Mesenteric fat pad (tissue), 1 donor: ENCODE measurements at places on chromosomes 7 and 10. TPM values are rescaled to one million over a fixed set of nuclear protein-coding genes. Genes with fewer than 3 reads are reported as not detected.

DNA sequence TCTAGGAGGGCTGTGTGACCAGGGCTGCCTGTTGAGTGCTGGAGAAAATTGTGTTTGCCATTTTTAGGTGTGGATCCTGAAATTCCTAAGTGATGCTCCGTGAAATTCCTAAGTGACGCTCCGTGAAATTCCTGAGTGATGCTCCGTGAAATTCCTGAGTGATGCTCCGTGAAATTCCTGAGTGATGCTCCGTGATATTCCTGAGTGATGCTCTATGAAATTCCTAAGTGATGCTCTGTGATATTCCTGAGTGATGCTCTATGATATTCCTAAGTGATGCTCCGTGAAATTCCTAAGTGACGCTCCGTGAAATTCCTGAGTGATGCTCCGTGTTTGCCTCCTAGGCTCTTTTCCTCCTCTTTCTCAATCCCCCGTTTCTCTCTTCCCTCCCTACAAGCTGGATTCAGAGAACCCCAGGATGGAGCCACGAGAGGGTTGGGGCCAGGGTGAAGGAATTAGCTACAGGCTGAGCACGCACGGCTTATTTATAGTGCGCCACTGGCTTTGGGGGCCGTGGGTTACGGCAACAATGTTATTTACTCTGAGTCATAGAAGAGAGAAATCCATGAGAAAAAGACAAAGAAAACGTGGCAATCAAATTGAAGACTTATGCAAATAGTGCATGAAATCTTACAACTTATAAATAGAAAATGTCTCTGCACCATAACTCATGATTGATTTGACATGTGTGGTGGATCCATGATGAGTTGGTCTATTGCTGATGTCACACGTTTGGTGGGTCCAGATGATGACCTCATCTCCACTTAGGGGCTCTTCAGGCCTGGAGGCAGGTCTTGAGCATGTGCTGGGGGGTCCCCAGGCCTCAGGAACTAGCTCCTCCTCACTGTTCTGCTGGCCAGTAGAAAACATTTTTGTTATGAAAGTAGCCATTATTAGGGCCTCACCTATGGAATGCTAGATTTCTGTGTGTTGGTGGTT is 224.6 kb downstream of the WDR37 start:
- DNase-seq: no peak

GRCh38 chr10:35561715-35562114 is 43.4 kb upstream of the GJD4 start:
- DNase-seq: no peak

DNA sequence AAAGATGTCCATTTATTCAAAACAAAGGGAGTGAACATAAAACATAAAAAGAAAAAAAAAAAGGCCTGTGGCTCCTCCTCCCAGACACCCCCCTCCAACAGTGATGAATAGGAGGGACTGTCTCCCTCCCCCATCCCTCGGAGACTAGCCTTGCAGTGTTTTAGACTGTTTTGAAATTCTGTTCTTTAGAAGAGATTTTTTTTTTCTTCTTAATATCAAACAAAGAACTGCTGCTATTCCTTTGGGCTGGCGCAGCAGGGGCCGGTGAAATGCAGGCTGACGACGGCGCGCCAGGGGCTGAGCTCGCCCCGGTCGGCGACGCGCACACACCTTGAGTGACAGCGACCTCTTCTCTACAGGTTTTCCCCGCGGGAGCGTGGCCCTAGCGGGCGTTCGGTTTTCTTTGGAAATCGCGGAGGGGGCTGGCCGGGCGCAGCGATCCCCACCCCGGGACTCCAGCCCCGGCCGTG is at the start of gene LANCL2:
LANCL2 (plus strand) TSS at position 133 of the 470 bp plus-strand sequence. CDS start 689 bp downstream, outside the sequence.
- DNase-seq: no peak

The FAM241B gene
- 2.6 TPM for total RNA-seq

- DNase-seq: peak; percentile 90
These were observed 729 bp downstream of the DNAJB6 start for GRCh38 chr7:157337316-157338149.

The EBLN1 gene
- not detected for total RNA-seq

DNA sequence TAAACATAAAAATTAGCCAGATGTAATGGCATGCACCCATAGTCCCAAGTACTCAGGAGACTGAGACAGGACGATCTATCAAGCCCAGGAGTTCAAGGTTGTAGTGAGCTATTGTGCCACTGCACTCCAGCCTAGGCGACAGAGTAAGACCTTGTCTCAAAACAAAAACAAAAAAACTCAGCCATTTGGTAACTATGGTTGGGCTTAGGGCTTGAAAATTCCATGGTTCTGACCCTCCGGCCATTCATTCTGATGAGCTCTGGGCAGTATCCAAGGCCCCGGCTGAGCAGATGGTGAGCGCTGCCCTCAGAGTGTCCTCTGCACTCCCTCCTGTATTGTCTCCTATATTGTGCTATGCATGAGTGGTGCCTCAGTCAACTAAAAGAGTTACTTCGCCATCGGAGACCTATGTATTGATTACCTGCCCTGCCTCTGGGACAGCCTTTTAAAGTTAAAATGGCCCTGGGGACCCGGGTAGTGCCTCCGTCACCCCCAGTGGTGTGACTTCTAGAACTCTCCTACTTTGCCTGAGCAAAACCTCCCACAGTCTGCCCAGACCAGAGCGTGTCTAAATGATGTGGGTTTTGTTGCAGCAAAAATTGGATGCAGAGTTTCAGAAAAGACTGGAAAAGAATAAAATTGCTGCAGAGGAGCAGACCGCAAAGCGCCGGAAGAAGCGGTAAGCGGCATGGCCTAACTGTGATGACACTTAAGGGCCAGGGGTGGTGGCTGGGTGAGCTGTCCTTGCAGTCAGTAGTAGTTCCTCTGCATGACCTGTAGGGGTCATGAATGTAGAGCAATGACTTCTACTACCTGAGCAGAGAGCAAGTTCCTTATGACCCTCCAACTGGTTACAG is 8.1 kb downstream of the PRKRIP1 start:
- no peak for DNase-seq

DNA sequence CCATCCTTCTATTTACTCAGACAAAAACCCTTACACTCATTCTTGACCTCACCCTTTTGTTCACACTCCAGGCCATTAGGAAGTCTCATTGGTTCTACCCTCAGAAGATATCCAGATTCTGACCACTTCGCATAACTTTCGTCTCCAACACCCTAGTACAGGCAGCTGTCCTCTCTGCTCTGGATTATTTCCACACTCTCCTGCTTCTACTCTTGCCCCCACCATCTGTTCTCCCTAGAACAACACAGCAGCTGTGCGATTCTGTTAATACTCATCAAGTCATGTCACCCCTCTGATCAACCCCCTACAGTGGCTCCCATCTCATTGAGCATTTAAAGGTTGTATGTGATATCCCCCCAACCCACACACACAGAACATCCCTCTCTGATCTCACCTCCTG is 15.5 kb upstream of the TRIL start:
- DNase-seq: no peak

The NAT16 gene
- not detected for total RNA-seq

- DNase-seq: no peak
These were observed 188.4 kb downstream of the SEM1 start for GRCh38 chr7:96521068-96521894.

The TET1 gene
- total RNA-seq: 5.7 TPM

The NPY4R2 gene
- total RNA-seq: 0.29 TPM

GRCh38 chr10:133258818-133259601 is 17.7 kb downstream of the ADAM8 start:
- DNase-seq: no peak

GRCh38 chr10:79070606-79071395 is 2.0 kb downstream of the ZMIZ1 start:
- peak; percentile 95 for DNase-seq

The VIM gene
- total RNA-seq: 3,828 TPM
